ENCODE measurements at places on chromosomes 3 and 15. TPM values are rescaled to one million over a fixed set of nuclear protein-coding genes. Genes with fewer than 3 reads are reported as not detected.
A peak's percentile ranks its signal among the peaks of the same experiment; 100 is the strongest.

TERC gene
- total RNA-seq, result 2.1 TPM

CPN2 gene
- total RNA-seq, result 0.72 TPM

POLQ gene
- 0.35 TPM for total RNA-seq

CCDC80 gene
- 57.5 TPM for total RNA-seq

DNA sequence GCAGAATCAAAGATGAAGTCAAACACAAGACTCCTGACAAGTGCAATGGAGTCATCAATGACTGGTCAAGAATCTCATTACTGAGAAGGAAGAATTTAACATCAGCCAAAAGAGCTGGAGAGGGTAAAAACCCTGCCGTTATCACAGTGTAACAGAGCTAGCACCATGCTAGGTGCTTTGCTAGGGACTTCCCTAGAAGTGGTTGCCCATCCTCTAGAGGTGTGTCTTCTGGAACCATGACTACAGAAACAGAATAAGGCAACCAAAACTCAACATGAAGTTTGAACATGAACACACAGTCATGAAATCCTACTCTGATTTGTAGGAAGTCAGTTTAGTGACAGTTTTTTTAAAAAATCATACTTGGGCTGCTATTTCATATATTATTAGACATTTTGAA lies 9.5 kb downstream of the ACAD11 start:
- H3K36me3 ChIP-seq, result no peaks in the 10 kb centered on the region
- no peaks in the 10 kb centered on the region for H3K27me3 ChIP-seq
- DNase-seq, result no peak
- H3K4me3 ChIP-seq, result no peak overlapping the region
- H3K27ac ChIP-seq, result no peak overlapping the region

- peak; percentile 69 for DNase-seq
- no peak overlapping the region for H3K4me3 ChIP-seq
- H3K4me1 ChIP-seq, result no peaks in the 10 kb centered on the region
Observed at GRCh38 chr15:45441686-45442085, 63.3 kb upstream of the GATM start.

DNA sequence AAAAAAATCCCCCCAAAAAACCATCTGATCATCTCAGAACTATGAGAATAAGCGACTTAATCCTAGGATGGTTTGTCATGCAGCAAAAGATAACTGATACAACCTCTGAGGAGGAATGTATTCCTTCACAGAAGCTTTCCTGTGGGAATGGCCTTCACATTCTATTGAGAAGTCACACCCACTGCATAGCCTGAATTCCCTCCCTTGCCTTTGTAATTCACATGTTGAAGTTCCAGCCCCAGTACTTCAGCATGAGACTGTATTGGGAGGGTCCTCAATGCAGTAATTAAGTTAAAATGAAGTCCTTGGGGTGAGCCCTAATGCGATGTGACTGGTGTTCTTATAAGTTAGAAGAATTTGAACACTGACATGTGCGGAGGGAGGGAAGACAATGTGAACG lies 395.2 kb downstream of the TUSC7 start:
- no peak overlapping the region for H3K4me3 ChIP-seq
- no peaks in the 10 kb centered on the region for H3K36me3 ChIP-seq
- no peak for DNase-seq
- no peaks in the 10 kb centered on the region for H3K4me1 ChIP-seq
- H3K27ac ChIP-seq, result no peak overlapping the region
- no peaks in the 10 kb centered on the region for H3K27me3 ChIP-seq

DNA sequence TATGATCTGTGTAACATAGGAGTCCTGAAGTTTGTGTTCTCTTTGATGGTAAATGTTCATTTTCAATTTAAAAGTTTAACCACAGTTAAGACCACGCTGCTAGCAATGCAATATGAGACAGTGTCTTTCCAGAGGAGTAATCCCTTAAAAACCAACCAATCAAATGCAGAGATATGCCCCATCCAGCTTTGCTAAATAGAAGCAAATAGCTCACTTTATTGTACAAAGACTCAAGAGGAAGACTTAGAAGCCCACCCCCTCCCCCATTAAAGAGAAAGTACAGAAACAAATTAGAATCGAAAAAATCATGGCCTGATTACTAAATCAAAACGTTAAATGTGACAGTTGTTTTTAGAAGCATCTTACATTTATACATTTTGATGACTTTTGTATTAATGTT lies 2.1 kb upstream of the ANP32A start:
- DNase-seq, result no peak
- H3K27ac ChIP-seq, result no peak overlapping the region
- no peaks in the 10 kb centered on the region for H3K27me3 ChIP-seq
- peaks cover 8% of the 10 kb centered on the region for H3K4me1 ChIP-seq

DNA sequence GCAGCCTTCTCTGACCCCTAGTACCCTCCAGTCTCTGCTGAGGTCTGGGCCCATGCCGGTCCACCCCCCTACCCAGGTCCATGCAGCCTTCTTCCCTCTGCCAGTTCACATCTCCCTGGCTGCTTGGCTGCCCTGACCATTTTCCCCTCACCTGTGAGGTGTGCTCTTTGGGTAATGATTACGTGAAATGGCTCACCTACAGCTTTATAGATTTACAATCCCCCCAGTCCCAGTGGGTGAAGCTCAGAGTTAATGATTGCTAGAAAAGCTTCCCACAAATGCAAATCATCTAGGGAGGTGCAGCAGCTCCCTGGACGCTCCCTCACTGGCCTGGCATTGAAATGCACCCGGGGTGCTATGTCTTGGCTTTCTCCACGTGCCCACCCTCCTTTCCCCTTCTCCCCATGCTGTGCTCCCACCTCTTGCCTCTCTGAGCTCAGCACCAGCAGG lies 18.7 kb downstream of the PAQR5 start:
- peak overlapping the region; percentile 79 for H3K27ac ChIP-seq
- DNase-seq, result peak; percentile 84
- no peaks in the 10 kb centered on the region for H3K27me3 ChIP-seq
- H3K36me3 ChIP-seq, result no peaks in the 10 kb centered on the region
- H3K4me1 ChIP-seq, result peaks cover 41% of the 10 kb centered on the region

DNA sequence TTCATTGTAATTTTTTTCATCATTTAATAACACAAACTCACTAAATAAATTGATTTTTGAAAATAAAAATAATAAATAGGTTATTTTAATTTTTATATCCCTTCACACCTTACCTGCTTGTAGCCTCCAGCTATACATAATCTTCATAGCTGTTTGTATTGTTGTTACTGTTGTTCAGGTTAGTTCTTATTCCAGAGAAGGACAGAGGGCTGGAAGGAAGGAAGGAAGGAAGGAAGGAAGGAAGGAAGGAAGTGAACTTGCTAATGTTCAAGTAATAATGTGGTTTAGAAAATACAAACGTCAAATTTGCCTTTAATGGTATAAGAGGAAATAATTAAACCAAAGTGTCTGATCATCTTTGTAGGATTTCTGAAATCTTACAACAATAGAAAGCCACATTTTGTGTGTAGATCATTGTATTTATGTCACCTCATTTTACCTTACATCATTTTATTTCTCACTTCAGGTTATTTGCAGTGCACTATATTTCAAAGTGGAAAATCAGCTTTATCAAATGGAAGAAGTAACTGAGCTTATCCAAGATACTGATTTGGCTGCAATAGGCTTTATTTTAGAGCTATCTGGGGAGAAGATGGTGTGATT lies 660.0 kb upstream of the CCDC54 start:
- H3K27ac ChIP-seq, result no peak overlapping the region
- no peaks in the 10 kb centered on the region for H3K27me3 ChIP-seq
- H3K4me1 ChIP-seq, result no peaks in the 10 kb centered on the region
- no peak for DNase-seq
- H3K36me3 ChIP-seq, result no peaks in the 10 kb centered on the region

- H3K27ac ChIP-seq, result no peak overlapping the region
- H3K27me3 ChIP-seq, result no peaks in the 10 kb centered on the region
- H3K4me1 ChIP-seq, result no peaks in the 10 kb centered on the region
- no peaks in the 10 kb centered on the region for H3K36me3 ChIP-seq
- DNase-seq, result no peak
- H3K4me3 ChIP-seq, result no peak overlapping the region
Observed at GRCh38 chr3:133830071-133830470, 24.5 kb downstream of the SRPRB start.

- H3K36me3 ChIP-seq, result no peaks in the 10 kb centered on the region
- peak; percentile 64 for DNase-seq
- H3K27me3 ChIP-seq, result no peaks in the 10 kb centered on the region
Observed at GRCh38 chr15:82040862-82041261, 5.0 kb downstream of the MEX3B start.

GRCh38 chr3:194907811-194908210 lies 222.1 kb downstream of the FAM43A start:
- no peak overlapping the region for H3K27ac ChIP-seq
- H3K36me3 ChIP-seq, result no peaks in the 10 kb centered on the region
- H3K27me3 ChIP-seq, result no peaks in the 10 kb centered on the region

- no peaks in the 10 kb centered on the region for H3K27me3 ChIP-seq
- peaks cover 13% of the 10 kb centered on the region for H3K4me1 ChIP-seq
- DNase-seq, result no peak
Observed at GRCh38 chr3:183313351-183313750, 60.3 kb downstream of the B3GNT5 start.

- H3K36me3 ChIP-seq, result no peaks in the 10 kb centered on the region
- peaks cover 4% of the 10 kb centered on the region for H3K4me1 ChIP-seq
- DNase-seq, result no peak
- no peak overlapping the region for H3K4me3 ChIP-seq
Observed at GRCh38 chr15:63990454-63990853, 55.8 kb downstream of the DAPK2 start.

- no peaks in the 10 kb centered on the region for H3K27me3 ChIP-seq
- DNase-seq, result no peak
- no peak overlapping the region for H3K4me3 ChIP-seq
- H3K4me1 ChIP-seq, result no peaks in the 10 kb centered on the region
- H3K27ac ChIP-seq, result no peak overlapping the region
Observed at GRCh38 chr3:183208260-183208659, 44.8 kb upstream of the B3GNT5 start.

GRCh38 chr3:14859880-14860279 lies 41.1 kb downstream of the FGD5 start:
- H3K36me3 ChIP-seq, result no peaks in the 10 kb centered on the region
- no peak for DNase-seq
- H3K27ac ChIP-seq, result no peak overlapping the region
- H3K4me3 ChIP-seq, result no peak overlapping the region
- peaks cover 26% of the 10 kb centered on the region for H3K4me1 ChIP-seq

DNA sequence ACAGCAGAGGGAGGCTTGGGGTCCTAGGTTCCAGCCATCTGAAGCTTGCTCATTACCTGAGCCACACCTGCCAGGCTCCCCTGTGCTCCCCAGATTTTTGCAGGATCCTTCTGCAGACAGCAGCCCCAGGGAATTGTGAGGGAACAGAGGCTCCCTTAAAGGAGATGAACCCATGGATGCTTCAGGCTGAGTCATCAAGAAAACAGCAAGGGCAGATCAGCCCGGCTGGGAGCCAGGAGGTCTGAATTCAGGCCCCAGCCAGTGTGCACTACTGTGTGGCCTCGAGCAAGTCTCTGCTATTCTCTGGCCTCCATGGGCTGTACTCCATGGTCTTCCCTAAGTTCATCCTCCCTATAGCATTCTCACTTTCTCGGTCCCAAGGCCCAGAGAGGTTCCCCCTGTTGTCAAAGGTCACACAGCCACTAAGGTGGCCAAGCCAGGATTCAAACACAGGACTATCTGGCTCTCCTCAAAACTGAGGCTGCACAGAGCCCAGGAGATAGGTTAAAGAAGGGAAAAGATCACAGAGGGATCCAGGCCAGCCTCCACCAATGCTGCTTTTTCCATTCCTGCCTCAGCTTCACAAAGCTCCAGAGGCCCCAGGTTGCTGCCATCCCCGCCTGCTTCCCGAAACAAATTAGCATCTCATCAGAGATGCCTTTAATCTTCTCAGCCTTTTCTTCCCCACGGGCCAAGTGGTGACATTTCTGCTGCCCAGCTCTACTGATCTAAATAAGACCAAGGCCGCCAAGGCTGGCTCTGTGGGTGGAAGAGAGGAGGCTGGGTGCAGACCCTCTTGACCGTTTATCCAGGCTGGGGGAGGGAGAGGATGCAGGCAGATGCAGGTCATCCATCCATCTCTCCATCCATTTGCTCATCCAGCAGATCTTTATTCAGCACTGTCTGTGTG lies 21.2 kb upstream of the GRIP2 start:
- H3K36me3 ChIP-seq, result no peaks in the 10 kb centered on the region
- no peaks in the 10 kb centered on the region for H3K27me3 ChIP-seq
- H3K27ac ChIP-seq, result no peak overlapping the region
- no peak overlapping the region for H3K4me3 ChIP-seq
- H3K4me1 ChIP-seq, result no peaks in the 10 kb centered on the region

- no peak overlapping the region for H3K4me3 ChIP-seq
- H3K27me3 ChIP-seq, result no peaks in the 10 kb centered on the region
- no peak overlapping the region for H3K27ac ChIP-seq
- H3K36me3 ChIP-seq, result no peaks in the 10 kb centered on the region
- no peak for DNase-seq
- peaks cover 3% of the 10 kb centered on the region for H3K4me1 ChIP-seq
Observed at GRCh38 chr3:182709306-182709705, 84.0 kb upstream of the ATP11B start.

Data from kidney (tissue), 22 donors.